Activated CD8-positive, alpha-beta memory T cell treated with anti-CD3 and anti-CD28 coated beads for 1 hour (primary cell): ENCODE measurements at places on chromosomes 13 and 19.

GRCh38 chr13:97134364-97135095 is 87.6 kb upstream of the MBNL2 start:
- DNase-seq, result no peak

DNA sequence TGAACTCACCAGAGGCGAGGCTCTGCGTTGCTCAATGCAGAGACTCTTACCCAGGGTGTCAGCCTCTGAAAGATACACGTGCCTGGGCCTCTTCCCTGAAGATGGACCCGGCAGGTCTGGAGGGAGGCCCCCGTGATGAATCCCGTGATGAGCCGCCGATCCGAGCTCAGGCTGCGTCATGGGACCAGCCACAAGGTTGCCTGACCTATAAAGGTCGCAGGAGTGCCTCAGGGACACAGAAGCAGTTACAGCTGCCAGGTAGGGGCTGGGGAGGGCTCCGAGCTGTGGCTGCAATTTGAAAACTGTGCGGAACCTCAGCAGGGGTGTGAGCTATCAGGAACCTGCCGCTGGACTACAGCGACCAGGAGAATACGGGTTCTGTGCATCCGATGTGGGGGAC is 10.5 kb upstream of the ATP11A start:
- no peak for DNase-seq

- no peak for DNase-seq
Observed at GRCh38 chr19:46902402-46902766, 41.6 kb downstream of the ARHGAP35 start.

DNA sequence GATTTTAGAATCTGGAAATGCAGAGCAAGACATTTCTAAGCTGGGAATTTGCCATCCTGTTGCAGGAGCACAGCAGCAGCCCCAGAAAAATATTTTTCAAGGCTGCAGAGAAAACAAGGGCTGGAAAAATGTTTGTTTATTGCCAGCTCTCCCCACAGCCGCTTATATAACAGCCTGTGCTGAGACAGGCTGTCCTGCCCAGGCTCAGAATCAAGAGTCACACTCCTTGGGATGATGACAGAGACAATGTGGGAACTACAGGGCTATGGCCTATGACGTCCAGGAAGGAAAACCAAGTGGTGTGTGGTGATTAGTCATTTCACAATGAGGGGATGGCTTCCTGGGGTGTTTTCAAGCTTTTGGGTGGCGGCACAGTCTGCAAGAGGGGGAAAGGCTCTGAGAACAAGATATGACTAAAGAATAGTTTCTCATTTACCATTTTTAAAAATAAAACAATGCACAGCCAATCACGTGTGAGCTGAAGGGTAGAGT is 136.3 kb upstream of the SERP2 start:
- no peak for DNase-seq

DNA sequence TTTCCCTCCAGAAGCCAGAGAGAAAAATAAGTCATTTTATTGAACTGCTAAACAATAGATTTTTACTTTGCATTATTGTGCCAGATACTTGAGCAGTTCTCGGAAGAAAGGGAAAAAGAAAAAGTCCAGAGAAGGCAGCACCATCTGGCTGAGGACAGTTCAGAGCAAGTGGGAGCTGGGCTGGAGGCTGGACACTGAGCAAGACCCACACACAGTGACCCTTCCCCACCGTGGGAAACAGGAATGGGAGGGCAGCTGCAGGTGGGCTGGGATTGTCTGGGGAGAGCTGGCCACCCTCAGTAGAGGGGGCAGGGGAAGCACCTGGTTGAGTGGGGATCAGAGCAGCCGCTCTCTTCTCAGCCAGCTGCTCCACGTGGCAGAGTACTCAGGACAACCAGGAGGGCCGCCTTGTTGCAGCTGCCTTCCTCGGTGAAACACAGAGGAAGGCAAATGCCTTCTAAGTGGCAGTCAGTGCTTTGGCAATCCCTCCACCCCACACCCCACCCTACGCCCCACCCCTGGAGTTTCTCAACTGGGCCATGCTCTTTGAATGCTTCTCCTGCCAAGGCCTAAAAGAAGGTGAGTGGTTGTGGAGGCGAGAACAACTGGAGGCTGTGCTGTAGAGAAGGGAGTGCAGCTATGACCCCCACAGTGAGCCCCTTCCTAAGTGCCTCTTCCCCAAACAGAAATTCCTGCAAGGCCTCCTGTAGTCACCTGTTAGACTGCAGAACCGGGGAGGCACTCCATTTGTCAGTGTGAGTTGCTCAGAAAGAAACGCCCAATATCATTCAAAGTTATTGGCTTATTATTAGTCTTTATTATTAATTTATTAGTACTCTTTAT is 179.3 kb downstream of the ZIC5 start:
- no peak for DNase-seq

GRCh38 chr13:83499286-83499685 is 383.0 kb downstream of the SLITRK1 start:
- no peak for DNase-seq

DNA sequence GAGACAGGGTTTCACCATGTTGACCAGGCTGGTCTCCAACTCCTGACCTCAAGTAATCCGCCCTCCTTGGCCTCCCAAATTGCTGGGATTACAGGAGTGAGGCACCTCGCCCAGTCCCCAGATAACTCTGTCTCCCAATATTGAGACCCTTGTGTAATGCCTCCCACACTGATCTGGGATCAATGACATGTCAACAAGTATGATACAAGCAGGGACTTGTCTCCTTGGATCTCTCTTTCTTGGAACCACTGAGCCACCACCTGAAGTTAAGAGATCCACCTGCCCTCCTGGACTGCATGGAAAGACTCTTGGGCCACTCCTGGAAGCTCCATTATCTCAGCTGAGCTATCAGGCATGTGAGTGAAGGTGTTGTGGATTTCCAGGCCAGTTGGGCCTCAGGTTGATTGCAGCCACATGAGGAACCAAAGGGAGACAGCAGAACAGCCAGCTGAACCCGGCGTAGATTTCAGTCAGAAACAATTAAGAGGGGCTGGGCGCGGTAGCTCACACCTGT is 15.1 kb downstream of the NFKBID start:
- no peak for DNase-seq

DNA sequence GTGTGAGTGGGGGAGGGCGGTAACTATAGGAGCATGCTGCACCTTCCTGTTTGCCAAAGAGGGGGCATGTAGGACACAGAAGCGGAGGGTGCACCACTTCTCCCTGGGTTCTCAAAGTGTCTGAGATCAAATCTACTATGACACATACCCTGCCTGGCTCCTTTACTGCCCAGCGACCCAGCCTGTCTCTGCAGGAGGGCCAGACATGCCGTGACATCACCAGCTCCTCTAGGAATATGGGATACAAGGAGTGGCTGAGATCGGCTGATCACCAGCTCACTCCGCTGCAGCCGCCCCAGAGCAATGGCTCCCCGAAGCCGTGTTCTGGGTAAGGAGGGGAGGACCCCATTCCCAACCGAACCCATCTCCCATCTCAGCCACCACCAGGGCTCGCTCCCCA is 16.4 kb upstream of the IGFL1 start:
- DNase-seq, result no peak

- DNase-seq, result no peak
Observed at GRCh38 chr13:110334256-110334655, 27.2 kb downstream of the COL4A2 start.

GRCh38 chr19:35856546-35857149 is at the start of gene KIRREL2:
Gene KIRREL2 (plus strand): TSS chr19:35856911. CDS start chr19:35857120, 209 bp downstream.
- no peak for DNase-seq

DNA sequence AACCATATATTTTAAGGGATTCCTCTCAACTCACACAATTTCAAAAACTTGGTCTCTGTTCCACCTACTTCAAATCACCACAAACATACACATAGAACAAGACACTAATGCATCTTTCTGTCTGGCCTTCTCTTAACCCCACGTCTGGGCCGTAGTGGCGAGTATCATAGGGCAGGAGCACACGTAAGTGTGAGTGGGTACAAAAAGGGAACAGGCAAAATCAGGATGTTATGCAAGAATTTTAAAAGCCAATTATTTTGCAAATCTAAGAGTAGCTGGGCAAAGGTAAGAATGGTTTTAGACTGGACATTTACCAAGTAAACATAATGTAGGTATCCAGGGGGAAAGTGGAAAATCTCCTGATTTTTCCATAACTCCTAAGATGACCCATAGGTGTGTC is 35.1 kb downstream of the MTMR6 start:
- DNase-seq, result no peak

- no peak for DNase-seq
Observed at GRCh38 chr13:75721307-75721706, 85.2 kb downstream of the LMO7 start.

GRCh38 chr19:30448386-30449077 is 76.3 kb downstream of the ZNF536 start:
- no peak for DNase-seq

- DNase-seq, result no peak
Observed at GRCh38 chr13:110156301-110157049, 150.5 kb downstream of the COL4A1 start.

DNA sequence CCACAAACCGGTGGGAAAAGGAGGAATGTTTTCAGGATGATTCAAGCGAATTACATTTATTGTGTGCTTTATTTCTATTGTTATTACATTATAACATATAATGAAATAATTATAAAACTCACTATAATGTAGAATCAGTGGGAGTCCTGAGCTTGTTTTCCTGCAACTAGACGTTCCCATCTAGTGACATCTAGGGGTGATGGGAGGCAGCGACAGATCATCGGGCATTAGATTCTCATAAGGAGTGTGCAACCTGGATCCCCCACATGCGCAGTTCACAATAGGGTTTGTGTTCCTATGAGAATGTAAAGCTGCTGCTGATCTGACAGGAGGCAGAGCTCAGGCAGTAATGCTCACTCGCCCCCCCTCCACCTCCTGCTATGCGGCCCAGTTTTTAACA is 54.5 kb downstream of the SPTBN4 start:
- DNase-seq, result no peak

DNA sequence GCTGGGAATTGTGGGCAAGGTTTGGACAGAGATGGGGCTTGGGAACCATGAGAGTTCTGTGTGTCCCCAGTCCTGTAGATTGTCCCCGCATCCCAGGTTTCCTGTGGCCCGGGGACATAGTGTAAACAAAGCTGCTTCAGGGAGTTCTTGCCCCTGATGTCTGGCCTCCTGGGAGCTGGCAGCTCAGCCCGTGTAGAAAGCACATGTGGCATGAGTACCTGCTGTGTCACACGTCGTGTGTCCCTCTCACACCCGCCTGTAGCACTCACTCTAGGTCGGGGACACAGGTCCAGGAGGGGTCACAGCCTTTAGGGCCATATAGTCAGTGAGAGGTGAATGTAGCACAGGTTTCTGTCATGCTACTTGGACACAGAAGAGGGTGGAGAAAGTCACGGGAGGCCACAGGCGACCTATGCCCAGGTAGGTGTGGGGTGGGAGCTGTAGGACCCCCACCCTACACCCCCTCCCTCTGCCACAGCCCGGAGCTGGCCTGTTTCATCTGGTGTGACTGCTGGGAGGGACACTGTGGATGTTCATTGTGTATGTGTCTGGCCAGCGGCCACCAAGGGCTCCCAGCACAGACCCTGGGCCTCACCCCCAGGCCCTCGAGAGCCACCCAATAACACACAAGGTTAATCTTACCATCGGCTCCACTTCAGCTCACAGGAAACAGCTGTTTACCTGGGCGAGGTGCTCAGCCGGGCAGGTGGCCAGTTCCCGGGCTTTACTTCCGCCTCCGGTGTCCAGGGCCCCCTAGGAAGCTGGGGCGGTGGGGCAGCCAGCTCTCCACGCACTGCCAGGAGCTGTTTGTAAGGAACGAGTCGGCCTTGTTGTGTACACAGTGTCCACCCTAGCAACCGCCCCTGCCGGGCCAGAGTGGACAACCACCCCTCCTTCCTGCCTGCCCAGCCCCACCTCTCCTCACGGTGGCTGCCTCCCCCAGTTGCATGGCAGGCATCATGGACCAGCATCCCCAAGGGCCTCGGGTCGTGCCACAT is 49.7 kb downstream of the COMP start:
- DNase-seq, result no peak

GRCh38 chr19:3778899-3779723 is 7.1 kb downstream of the MATK start:
- DNase-seq, result no peak

GRCh38 chr19:10339380-10339960 is at the start of gene ICAM3:
Gene ICAM3 (minus strand): TSS chr19:10339624. CDS start chr19:10339614, 10 bp downstream.
- DNase-seq, result peak; percentile 50

DNA sequence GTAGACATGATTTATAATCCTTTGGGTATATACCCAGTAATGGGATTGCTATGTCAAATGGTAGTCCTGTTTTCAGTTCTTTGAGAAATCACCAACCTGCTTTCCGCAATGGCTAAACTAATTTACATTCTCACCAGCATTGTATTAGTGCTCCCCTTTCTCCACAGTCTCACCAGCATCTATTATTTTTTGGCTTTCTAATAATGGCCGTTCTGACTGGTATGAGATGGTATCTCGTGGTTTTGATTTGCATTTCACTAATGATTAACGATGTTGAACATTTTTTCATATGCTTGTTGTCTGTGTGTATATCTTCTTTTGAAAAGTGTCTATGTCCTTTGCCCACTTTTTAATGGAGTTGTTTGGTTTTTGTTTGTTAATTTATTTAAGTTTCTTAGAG is 165.1 kb downstream of the PDS5B start:
- DNase-seq, result no peak

GRCh38 chr13:93466502-93467036 is 240.0 kb downstream of the GPC6 start:
- no peak for DNase-seq

DNA sequence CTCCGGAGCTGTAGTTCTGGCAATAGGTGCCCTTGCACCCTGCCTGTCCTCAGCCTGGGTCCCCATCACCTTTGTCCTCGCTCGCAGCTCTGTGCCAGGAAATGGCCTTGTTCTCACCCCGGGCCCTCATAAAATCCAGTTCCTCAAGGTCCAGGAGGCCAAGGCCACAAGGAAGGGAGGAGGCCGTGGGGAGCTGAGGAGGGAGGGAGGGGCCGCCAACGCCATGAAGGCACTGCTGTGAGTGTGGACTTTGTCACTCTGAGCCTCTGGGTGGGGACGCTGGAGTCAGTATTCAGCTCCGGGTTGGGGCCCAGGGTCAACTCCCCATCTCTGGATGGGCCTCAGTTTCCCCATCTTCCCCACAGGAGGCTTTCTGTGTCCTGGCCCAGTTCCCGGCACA is 9.2 kb upstream of the GNA11 start:
- DNase-seq, result no peak

DNA sequence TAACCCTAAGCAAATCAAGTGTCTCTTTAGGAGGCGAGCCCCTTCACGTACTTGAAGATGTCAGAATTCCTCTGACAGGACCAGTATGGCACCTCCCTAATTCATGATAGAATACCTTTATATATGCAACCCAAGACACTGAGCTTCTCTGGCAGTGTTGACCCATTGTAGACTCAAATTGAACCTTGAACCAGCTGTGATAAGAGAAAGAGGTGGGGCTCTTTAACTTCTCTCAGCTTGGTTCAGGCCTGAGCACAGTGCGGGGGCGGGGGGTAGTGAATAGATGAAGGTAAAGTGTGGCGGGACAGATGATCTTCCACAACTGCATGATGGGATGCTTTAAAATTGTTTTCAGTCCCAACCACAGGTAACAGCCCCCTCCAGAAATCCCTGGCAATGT is 12.1 kb downstream of the MBNL2 start:
- no peak for DNase-seq

DNA sequence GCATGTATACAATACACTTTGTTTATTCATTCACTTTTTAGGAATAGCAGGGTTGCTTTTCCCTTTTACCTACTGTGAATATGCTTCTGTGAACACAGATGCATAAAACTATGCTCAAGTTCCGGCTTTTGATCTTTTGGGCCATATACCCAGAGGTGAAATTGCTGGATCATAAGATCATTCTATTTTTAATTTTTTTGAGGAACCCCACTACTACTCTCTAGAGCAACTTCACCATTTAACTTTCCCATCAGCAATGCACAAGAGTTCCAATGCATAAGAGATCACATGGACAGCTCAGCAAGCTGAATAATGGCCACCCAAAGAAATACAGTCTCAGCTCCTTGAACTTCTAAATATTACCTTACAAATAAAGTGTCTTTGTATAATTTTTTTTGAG is 17.0 kb upstream of the SIGLEC10 start:
- DNase-seq, result no peak
